ENCODE measurements at places on chromosomes 12 and 14.

- peak; percentile 69 for DNase-seq
Measured at GRCh38 chr14:85529803-85530574, at the start of gene FLRT2. Gene FLRT2 (plus strand): TSS chr14:85530144. CDS start chr14:85621515, 91,371 bp downstream.

DNA sequence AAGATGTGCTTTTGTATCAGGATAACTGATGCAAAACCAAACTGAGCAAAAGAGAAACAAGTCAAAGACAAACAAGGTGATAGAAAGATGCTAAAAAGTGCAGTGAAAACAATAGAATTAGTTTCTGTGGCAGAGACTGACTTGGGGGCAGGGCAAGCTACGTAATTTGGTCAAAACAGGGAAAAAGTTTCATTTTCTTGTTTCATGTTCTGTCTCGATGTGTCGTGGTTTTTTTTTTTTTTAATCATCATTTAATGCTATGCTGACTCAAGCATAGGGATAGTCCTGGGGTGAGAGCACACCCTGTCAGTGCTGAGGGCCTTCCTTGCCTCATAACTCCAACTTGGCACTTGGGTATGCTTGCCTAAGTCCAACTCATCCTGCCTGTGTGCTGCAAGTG is 144.1 kb upstream of the PTPRQ start:
- no peak for DNase-seq

- DNase-seq: peak; percentile 18
Measured at GRCh38 chr12:66497008-66497897, 181.6 kb downstream of the GRIP1 start.

- DNase-seq: no peak
Measured at GRCh38 chr12:132772606-132773005, 11.0 kb upstream of the ANKLE2 start.

GRCh38 chr14:35155962-35156361 is 33.6 kb downstream of the PRORP start:
- DNase-seq: peak; percentile 49

DNA sequence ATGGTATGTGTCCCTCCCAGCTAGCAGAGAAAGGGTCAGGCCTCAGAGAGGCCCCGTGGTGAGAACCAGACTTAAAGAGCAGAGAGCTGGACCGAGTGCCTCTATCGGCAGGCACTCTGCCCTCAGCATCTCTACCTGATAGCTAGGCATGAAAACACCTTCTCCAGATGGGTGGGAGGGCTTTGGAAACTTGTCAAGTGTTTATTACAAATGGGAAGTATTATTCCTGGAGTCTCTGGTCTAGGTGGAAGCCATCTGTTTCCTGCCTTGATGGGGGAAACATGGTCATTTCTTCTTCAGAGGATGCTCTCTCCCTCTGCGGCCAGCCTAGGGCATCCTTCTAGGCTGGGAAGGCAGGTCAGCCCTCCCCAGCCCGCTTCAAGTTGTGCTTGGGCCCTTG is 2.3 kb downstream of the TMEM63C start:
- no peak for DNase-seq

DNA sequence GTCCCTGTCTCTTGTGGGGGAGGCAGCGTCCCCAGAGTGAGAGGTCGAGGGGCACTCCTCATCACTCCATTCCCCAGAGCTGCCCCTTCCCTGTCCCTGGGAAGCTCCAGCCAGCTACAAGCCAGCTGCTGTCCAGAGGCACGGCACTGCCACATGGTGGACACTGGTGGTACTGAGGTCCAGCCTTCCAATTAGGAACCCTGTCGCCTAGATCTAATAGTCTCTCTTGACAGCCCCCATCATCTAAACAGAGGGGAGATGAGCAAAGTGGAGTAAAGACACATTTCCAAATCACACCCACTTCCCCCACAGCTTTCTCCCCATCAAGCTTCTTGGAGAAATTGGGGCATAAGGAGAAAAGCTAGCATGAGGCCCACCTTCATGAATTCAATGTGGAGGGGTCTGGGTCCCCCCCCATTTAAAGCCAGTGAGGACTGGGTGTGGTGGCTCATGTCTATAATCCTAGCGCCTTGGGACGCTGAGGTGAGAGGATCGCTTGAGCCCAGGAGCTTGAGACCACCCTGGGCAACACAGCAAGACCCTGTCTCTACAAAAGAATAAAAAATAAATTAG is 2.1 kb upstream of the INHBE start:
- no peak for DNase-seq

DNA sequence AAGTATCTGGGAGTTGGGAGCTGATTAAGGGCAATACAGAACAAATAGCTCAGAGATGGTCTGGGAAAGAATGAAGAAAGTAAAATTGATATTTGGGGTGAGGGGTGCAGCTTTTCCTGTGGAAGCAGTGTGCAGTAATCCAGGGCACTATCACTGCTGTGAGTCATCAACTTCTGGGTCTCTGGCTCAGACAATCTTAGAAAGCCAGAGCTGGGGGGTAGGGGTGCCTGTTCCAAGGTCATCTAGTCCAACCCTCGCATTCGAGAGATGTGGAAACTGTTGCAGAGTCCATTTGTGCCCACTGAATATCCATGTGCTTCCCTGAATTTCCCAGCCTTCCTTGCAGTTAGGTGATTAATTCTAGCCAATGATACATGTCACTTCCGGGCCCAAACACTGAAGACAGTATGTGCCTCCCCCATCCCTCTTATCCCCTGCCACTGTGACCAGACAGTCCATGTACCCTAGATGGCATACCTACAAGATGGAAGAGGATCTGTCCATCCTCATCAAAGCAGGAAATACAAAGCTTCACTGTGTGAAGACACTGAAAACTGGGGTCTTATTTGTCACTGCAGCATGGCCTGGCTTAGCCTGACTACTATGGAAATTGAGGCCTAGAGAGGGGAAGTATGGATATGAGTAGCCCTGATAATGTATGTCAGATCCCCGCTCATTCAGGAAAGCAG is 51.9 kb downstream of the ZFP36L1 start:
- no peak for DNase-seq

DNA sequence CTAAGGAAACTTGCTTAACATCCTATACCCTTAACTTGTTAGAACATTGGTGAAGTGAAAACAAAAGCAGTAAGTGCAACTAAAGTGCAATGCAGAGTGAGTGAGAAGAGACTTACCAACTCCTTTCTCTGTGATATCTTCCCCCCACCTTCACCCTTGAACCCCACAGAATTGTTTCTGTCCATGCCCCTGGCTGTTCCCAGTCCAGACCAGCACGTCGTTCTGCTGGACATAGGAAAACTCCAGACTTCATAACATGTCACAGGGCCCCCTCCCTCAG is 91.9 kb downstream of the DAD1 start:
- DNase-seq: no peak

DNA sequence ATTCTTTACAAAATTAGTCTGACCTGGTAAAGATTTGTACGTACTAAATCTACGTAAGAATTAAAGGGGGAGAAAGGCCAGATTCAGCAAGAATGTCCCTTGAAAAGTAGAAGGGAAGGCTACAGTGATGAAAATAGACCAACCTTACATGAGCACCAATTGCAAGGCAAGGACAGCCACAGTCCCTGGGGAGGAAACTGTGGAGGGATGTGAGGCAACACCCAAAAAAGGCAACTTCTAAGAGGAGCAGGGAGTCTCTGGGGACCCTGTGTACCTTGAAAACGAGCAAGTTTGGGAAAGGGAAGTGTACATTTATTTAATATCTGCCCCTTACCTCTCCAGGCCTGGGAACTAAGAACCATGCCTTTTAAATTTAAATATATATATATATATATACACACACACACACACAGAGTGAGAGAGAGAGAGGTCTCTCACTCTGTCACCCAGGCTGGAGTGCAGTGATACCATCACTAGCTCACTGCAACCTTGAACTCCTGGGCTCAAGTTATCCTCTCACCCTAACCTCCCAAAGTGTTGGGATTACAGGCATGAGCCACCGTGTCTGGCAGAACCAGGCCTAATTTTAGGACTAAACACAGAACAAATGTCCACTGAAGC is 56.4 kb downstream of the TMCC3 start:
- no peak for DNase-seq

- peak; percentile 96 for DNase-seq
Measured at GRCh38 chr12:75850721-75851462, 180.7 kb downstream of the PHLDA1 start.

- no peak for DNase-seq
Measured at GRCh38 chr14:98724734-98725133, 547.3 kb downstream of the BCL11B start.

Data from foreskin keratinocyte (primary cell).